ENCODE measurements at places on chromosomes 6 and 20. TPM values are rescaled to one million over a fixed set of nuclear protein-coding genes. Genes with fewer than 3 reads are reported as not detected.

DNA sequence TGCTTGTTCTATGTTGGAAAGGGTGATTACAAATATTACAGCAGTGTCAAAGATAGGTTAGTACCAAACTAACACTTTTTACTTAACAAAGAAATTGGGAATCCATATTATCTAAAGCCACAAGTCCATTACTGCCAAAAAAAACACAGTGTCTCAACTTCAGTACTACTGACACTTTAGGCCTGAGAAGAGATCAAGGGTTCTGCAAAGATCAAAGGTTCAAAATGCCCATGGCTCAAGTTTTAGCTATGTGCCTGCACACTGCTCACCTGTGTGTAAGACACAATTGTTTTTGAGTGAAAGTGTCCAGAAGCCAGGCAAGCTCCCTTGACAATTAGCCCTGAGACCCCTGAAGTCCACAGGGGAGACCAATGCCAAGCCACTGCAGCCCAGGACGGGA lies 132.6 kb downstream of the ZMYND8 start:
- peaks cover 61% of the 10 kb centered on the region for H3K36me3 ChIP-seq
- H3K4me1 ChIP-seq: peaks cover 14% of the 10 kb centered on the region
- no peak overlapping the region for H3K27ac ChIP-seq
- H3K27me3 ChIP-seq: no peaks in the 10 kb centered on the region
- H3K4me3 ChIP-seq: no peak overlapping the region
- no peak for DNase-seq

GRCh38 chr20:16360668-16361067 lies 212.6 kb downstream of the KIF16B start:
- H3K4me3 ChIP-seq: no peak overlapping the region
- no peaks in the 10 kb centered on the region for H3K4me1 ChIP-seq
- no peaks in the 10 kb centered on the region for H3K27me3 ChIP-seq
- no peak for DNase-seq

GRCh38 chr6:85385636-85386315 lies 64.1 kb upstream of the NT5E start:
- no peak for DNase-seq
- H3K4me3 ChIP-seq: no peak overlapping the region
- peaks cover 3% of the 10 kb centered on the region for H3K4me1 ChIP-seq
- peaks cover 2% of the 10 kb centered on the region for H3K36me3 ChIP-seq
- no peaks in the 10 kb centered on the region for H3K27me3 ChIP-seq

The OR12D3 gene
- total RNA-seq: not detected

DNA sequence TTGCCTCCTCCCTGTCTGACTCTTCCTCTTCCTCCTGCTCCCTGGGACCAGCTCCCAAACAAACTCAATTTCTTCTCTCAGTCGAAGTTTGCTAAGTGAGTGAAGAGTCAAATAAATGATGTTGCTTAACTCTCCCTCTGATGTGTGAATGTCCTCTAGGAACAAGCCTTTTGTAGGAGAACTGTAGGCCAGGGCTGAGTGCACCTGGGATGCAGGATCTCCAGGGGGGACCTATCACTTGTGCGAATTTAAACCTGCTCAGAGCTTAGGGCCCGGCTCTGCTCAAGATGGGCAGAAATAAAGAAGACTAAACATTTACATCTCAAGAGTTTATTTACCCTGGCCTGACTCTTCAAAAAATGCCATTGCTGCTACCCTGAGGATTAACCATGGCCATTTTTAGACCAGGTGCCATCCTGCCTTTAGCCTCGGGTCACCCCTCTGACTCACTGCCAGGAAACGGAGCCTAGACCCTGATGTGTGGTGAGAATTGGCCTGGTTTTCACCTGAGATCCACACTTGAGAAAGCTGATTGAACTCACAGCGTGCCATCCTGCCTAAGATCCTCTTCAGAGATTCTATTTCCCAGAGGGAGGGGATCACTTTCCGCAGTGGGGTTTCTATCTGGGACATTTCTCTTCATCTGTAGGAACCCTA lies 63.6 kb upstream of the CD93 start:
- H3K36me3 ChIP-seq: no peaks in the 10 kb centered on the region
- DNase-seq: no peak
- no peak overlapping the region for H3K27ac ChIP-seq
- peaks cover 25% of the 10 kb centered on the region for H3K4me1 ChIP-seq
- no peak overlapping the region for H3K4me3 ChIP-seq

The MAD2L1BP gene
- total RNA-seq: 44.6 TPM

The BPIFB1 gene
- total RNA-seq: not detected

DNA sequence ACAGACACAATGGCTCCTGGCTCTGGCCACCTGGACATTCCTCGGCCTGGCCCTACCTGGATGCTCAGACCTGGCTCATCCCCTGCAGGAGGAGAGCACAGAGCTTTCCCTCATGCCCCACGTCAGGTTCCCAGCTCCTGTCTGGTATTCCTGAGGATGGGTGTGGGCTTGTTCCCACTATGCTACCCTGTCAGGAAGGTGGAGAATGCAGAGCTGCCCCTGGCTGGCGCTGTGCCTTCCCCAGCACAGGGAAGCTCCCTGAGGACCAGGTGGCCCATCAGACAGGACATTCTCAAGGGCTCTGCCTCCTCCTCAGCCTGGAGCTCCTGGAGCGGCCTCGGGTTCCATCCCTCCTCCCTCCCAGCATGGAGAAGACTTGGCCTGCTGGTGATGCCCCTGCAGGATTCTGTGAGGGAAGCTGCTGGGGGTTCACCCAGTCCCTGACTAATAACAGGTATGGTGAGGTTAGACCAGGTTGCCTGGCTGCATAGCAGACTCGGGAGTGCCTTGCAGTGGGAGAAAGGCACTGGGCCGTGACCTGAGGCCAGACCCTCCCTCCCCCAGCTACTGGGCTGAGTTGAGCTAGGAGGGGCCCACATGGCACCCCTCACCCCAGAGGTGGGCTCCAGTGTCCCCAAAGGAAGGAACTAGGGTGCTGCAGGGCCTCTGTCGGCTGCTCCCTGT lies 156.0 kb upstream of the MLN start:
- no peak overlapping the region for H3K4me3 ChIP-seq
- H3K27ac ChIP-seq: no peak overlapping the region
- peaks cover 6% of the 10 kb centered on the region for H3K27me3 ChIP-seq
- H3K36me3 ChIP-seq: no peaks in the 10 kb centered on the region
- no peak for DNase-seq

GRCh38 chr20:34177052-34177451 lies 64.2 kb upstream of the ASIP start:
- no peak for DNase-seq
- H3K27ac ChIP-seq: no peak overlapping the region
- H3K4me1 ChIP-seq: no peaks in the 10 kb centered on the region
- peaks cover 5% of the 10 kb centered on the region for H3K27me3 ChIP-seq
- H3K36me3 ChIP-seq: no peaks in the 10 kb centered on the region

DNA sequence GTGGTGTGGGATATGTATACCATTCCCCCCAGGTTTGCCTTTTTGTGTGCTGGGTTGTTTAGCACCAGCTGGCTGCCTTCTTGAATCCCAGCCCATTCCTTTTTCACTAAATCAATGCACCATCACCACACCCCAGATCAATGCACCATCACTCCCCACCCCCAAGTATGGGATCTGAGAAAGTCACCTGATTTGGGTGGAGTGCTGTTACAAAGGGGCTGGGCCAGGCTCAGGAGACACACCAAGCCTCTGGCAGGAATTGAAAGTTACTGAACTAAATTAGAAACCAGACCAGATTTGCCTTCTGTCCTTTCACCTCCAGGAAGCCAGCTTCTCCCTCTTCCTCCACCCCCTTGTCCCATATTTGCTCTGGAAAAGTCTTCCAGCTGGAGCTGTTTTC lies 19.6 kb upstream of the PKHD1 start:
- no peaks in the 10 kb centered on the region for H3K36me3 ChIP-seq
- no peak overlapping the region for H3K4me3 ChIP-seq
- no peak for DNase-seq
- peaks cover 16% of the 10 kb centered on the region for H3K27me3 ChIP-seq
- no peak overlapping the region for H3K27ac ChIP-seq
- H3K4me1 ChIP-seq: no peaks in the 10 kb centered on the region

DNA sequence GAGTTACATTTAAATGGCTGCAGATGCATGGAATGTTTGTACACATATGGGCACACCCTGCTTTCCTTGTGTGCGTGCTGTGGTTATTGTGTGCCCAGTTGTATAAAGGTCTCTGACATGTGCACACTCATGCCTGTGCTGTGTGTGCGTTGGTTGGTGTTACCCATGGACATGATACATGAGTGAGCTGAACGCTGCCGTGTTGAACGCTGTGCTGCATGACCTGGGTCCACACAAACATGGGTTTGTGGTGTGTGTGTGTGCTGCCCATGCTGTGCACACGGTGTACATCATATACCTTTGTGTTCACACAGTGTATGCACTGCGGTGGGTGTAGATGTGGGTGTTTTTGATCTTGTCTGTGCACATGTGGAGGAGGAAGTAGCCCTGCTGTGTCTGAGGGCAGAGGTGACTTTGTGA lies 54.4 kb downstream of the TOX2 start:
- DNase-seq: no peak
- H3K27me3 ChIP-seq: peaks cover 23% of the 10 kb centered on the region
- H3K36me3 ChIP-seq: no peaks in the 10 kb centered on the region
- H3K27ac ChIP-seq: no peak overlapping the region
- H3K4me3 ChIP-seq: no peak overlapping the region

The TRIM31 gene
- total RNA-seq: not detected

GRCh38 chr6:34900321-34901031 lies 11.4 kb downstream of the ANKS1A start:
- H3K27me3 ChIP-seq: no peaks in the 10 kb centered on the region
- H3K4me3 ChIP-seq: no peak overlapping the region
- no peak for DNase-seq
- no peaks in the 10 kb centered on the region for H3K36me3 ChIP-seq

DNA sequence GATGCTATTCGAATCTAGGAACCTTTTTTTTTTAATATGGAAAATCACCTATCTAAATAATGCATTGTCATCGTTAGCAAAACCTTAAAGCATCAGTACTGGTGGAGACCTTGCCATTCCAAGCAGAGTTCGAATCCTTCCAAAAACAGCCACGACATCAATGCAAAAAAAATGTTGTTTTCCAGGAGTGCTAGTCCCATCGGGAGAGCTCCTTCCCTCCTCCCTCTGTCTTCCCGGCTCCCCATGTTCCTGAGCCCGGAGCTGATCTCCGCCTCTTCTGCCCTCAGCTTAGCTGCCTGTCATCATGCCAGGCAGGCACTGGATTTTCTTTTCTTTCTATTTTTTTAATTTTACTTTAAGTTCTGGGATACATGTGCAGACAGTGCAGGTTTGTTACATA lies 153.6 kb upstream of the QKI start:
- no peaks in the 10 kb centered on the region for H3K36me3 ChIP-seq
- DNase-seq: no peak
- no peak overlapping the region for H3K27ac ChIP-seq
- no peak overlapping the region for H3K4me3 ChIP-seq
- peaks cover 8% of the 10 kb centered on the region for H3K27me3 ChIP-seq

GRCh38 chr6:118856301-118856700 lies 37.7 kb upstream of the ASF1A start:
- H3K4me1 ChIP-seq: peaks cover 11% of the 10 kb centered on the region
- DNase-seq: no peak
- no peak overlapping the region for H3K27ac ChIP-seq
- H3K36me3 ChIP-seq: peaks cover 19% of the 10 kb centered on the region
- no peaks in the 10 kb centered on the region for H3K27me3 ChIP-seq
- H3K4me3 ChIP-seq: no peak overlapping the region

DNA sequence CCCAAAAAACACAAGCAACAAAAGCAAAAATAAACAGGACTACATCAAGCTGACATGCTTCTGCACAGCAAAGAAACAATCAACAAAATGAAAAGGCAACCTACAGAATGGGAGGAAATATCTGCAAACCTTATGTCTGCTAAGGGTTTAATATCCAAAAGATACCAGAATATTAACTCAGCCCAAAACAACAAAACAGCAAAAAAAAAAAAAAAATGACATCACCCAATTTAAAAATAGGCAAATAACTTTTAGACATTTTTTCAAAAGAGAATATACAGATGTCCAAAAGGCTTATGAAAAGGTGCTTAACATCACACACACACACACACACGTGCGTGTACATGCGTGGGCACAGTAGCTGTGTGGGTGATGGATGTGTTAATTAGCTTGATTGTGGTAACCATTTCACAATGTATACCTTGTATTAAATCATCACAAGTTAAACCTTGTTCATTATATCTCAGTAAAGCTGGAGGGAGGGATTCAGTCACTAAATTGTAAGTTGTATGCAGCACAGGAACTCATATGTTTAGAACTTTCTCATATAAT lies 52.4 kb downstream of the QKI start:
- peaks cover 47% of the 10 kb centered on the region for H3K36me3 ChIP-seq
- peaks cover 16% of the 10 kb centered on the region for H3K4me1 ChIP-seq
- no peak overlapping the region for H3K27ac ChIP-seq
- H3K4me3 ChIP-seq: no peak overlapping the region
- H3K27me3 ChIP-seq: no peaks in the 10 kb centered on the region

DNA sequence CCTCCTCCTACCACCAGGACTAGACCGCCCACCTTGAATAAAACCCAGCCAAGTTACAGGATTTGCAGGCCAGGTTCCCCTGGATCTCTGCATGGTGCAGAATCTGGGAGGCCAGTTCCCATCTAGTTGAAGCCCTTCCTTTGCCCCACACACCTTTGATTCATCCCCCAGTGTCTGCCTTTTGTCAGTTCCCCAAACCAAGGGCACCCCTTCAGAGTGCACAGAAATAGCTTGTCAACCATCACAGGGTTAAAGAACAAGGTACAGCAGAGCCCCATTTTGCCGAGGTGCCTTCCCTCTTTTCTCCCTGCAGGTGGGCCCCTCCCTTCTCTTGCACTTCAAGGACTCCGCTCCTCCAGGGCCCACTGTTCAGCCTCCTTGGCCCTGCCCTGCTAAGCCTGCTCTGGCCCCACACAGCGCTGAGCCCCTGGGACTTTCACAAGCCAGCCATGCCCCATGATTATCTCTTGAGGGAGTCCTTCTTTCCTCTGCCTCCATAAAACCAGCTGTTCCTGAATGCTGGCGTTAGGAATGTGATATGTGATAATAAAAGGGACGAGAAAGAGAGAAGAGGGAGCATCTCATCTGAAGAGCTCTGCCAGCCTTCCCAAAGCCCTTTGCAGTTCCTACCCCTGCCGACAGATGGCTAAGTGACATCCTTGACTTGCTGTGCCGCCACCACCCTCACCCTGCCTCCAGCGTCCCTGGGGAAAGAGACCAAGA lies 280.3 kb downstream of the CDC5L start:
- H3K4me1 ChIP-seq: no peaks in the 10 kb centered on the region
- H3K36me3 ChIP-seq: no peaks in the 10 kb centered on the region
- no peak overlapping the region for H3K4me3 ChIP-seq
- no peak overlapping the region for H3K27ac ChIP-seq

The NFYA gene
- total RNA-seq: 32.3 TPM

DNA sequence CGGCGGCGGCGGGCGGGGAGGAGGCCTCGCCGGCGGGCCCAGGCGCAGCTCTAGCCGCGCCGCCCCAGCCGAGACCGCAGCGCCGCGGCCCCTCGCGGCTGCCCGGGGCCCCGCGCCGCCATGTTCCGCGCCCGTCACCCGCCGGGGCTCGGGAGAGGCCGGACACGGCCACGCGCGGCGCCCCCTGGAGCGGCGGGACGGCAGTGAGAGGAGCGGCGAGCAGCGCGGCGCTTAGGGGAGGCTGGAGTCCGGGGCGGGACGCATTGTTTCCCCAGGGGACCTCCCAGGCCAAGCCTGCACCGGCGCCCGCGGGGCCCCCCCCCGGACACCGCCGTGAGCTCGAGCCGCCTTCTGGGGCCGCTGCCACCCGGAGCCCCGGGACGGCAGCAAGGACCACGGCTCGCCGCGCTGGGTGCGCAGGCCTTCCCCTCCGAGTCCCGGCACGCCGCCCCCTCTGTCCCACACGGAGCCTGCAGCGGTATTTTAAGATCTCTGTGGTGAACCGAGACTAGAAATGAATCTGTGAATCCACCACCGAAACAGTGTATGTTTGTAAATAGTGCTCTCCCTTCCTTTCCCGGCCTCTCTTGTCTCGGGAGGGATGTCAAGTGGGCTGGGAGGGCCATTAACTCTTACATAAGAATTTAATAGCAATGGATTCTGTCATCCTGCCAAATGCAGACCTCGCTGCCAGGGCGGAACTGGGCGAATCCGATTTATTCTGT lies 424 bp upstream of the KIF13A start:
- DNase-seq: peak; percentile 32
- peak overlapping the region; percentile 73 for H3K4me3 ChIP-seq
- H3K36me3 ChIP-seq: no peaks in the 10 kb centered on the region
- H3K4me1 ChIP-seq: peaks cover 7% of the 10 kb centered on the region
